Activated CD4-positive, alpha-beta T cell treated with anti-CD3 and anti-CD28 coated beads, Interleukin-10, Interleukin-2, amounts not matched to agents 100 ng/mL and 50 ng/mL, durations not matched to agents 16 hours and 8 hours (primary cell): ENCODE measurements at places on chromosomes 2 and 18.

- DNase-seq = peak; percentile 61
Measured at GRCh38 chr2:196233805-196234475, 62.6 kb upstream of the STK17B start.

GRCh38 chr2:241009601-241010530 lies 11.4 kb downstream of the SNED1 start:
- peak; percentile 34 for DNase-seq

GRCh38 chr2:127083819-127084503 lies 23.0 kb downstream of the BIN1 start:
- DNase-seq = no peak

GRCh38 chr2:168566974-168567665 lies 111.0 kb downstream of the CERS6 start:
- DNase-seq = no peak

DNA sequence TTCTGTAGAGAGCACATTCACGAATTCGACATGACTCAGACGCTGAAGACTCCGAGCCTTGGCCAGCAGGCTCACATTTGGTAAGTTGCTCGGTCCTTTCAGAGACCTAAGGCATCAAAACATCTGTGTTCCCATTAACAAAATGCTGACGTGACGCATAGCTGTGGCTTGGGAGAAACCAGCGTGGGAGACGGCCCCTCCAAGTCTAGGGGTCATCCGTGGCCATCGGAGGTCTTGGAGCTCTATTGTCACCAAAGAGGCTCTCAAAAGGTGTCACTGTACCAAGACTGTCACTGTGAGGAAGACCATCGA lies 14.9 kb downstream of the FBLN7 start:
- no peak for DNase-seq

DNA sequence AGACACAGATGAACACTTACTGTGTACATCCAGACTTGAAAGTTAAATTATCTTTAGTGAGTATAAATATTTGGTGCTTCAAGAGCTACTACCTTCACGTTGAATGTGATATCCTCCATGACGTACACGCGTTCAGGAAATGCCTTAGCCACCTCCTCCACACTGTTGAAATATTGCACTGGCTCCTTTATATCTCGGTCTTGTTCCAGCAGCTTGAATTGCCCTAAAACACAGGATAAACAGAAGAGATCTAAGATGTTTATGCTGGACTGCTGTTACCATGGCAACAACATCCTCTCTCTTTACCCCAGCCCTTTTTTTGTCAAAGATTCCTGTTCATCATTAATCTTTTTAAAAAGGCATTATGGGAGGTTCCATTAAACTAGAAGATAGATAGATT lies 120.3 kb downstream of the MEP1B start:
- DNase-seq = no peak
